Thymus (tissue), 14 donors: ENCODE measurements at places on chromosomes 3 and 15.

- no peak for DNase-seq
Measured at GRCh38 chr3:32595323-32595722, 24.7 kb upstream of the DYNC1LI1 start.

DNA sequence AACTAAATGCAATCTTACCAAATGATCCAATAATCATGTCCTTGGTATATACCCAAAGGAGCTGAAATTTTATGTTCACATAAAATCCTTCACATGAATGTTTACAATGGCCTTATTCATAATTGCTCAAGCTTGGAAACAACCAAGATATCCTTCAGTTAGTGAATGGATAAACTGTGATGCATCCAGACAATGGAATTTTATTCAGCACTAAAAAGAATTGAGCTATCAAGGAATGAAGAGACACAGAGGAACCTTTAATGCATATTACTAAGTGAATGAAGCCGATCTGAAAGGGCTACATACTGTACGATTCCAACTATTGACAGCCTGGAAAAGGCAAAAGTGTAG lies 168.4 kb downstream of the PDE8A start:
- no peak for DNase-seq

DNA sequence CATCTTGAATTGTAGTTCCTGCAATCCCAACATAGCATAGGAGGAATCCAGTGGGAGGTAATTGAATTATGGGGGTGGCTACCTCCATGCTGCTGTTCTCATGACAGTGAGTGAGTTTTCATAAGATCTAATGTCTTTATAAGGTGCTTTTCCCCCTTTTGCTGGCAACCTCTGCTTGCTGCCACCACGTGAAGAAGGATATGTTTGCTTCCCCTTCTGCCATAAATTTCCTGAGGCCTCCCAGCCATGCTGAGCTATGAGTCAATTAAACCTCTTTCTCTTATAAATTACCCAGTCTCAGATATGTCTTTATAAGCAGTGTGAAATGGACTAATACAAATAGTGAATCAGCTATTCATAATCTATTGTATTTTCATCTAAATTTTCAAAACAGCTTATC lies 537.3 kb downstream of the EPHA3 start:
- no peak for DNase-seq

GRCh38 chr3:50157827-50158529 lies 2.9 kb downstream of the SEMA3F start:
- DNase-seq = peak; percentile 47

DNA sequence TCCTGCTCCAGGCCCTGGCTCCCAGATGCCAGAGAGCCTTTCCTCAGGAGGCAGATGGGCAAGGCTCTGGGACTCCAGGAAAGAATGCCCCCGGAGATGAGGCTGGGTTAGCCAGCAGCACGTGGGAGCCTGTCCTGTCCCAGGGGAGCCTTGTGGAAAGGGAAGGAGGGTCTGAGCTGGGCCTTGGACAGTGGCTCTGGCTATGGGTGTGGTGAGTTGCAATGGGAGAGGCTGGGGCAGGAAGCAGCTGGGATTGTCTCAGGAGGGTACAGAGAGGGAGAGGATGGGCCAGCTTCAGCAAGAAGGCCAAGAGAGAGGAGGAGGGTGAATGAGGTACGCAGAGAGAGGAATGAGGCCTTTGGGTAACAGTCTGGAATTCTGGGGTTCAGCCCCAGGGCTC lies 17.4 kb upstream of the CACNA2D2 start:
- no peak for DNase-seq

GRCh38 chr3:55423782-55424181 lies 63.3 kb downstream of the WNT5A start:
- DNase-seq = no peak

DNA sequence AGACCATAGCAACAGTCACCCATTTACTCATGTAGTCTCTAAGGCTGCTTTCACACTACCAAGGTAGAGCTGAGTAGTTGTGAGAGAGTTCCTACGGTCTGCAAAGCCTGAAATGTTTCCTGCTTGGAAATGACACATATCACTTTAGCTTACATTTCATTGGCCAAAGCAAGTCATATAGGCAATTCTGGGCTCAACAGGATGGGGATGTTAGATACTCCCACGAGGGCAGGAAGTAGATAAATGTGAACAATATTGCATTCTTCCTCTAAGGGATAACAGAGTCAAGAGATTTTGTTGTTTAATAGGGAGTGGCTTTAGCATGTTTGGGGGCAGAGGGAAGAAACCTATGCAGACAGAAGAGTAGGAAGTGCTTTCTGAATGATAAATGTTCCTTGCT lies 355.6 kb upstream of the THRB start:
- DNase-seq = no peak

GRCh38 chr15:57019496-57020160 lies 101.2 kb downstream of the TCF12 start:
- DNase-seq = no peak

GRCh38 chr15:100661156-100661555 lies 58.8 kb downstream of the ASB7 start:
- DNase-seq = no peak

- DNase-seq = no peak
Measured at GRCh38 chr3:56899851-56900250, 98.1 kb upstream of the ARHGEF3 start.

- DNase-seq = no peak
Measured at GRCh38 chr3:63042833-63043232, 167.6 kb upstream of the CADPS start.
